ENCODE measurements at places on chromosomes 2 and 18. TPM values are rescaled to one million over a fixed set of nuclear protein-coding genes. Genes with fewer than 3 reads are reported as not detected.

CXCR4 gene
- 0.30 TPM for total RNA-seq

LRP2 gene
- total RNA-seq, result not detected

ASAP2 gene
- 79.5 TPM for total RNA-seq

PEX13 gene
- total RNA-seq, result 41.1 TPM

CAVIN2 gene
- total RNA-seq, result 6.2 TPM

ESPNL gene
- total RNA-seq, result 1.5 TPM

Measured in smooth muscle cell of the umbilical artery (primary cell).